GM12865 (cell line): ENCODE measurements at places on chromosomes 2 and 18.
A peak's percentile ranks its signal among the peaks of the same experiment; 100 is the strongest.

DNA sequence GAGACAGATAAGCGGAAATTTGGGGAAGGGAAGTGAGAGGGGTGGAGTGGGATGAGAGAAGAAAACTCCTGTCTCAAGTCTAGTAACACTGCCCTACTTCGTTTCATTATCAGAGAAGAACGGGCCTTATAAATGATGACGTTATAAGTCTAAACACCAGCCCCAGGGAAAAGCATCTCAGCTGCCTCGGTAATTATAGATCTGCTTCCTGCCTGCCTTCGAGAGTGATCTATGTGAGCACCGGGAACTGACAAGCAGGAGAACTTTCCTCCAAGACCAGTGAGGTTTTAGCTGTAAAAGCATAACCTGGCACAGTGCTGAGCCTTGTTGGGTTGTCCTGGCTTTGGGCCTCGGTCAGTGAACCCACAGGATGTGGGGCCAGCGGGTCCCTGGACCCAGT is 227.9 kb upstream of the SIX2 start:
- DNase-seq = no peak

DNA sequence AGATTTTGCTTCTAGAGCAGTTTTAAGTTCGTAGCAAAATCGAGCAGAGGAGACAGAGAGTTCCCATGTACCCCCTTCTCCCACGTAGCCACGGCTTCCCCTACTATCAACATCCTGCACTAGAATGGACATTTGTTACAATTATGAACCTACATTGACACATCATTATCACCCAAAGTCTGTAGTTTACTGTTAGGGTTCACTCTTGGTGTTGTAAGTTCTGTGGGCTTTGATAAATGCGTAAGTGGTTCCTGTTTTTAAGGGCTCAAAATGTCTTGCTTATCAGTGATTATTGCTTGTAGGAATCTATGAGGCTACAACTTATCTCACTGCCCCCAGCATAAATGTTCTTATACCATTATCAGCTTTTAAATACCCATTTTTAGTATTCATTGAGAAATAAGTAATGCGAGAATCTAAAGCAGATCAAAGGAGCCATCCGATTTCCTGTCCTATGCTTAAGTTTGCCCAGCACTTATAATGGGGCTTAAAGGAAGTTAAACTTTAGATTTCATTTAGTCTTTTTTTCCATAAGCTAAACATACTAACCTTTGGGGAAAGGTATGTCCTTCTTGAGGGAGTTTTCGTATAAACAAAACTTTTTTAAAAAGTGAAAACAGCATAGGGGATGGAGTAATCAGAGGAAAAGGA is 118.7 kb downstream of the HAUS1 start:
- no peak for DNase-seq

GRCh38 chr2:178280244-178280852 is 86.0 kb downstream of the OSBPL6 start:
- DNase-seq = peak; percentile 62

GRCh38 chr2:15899751-15900493 is 40.4 kb upstream of the MYCN start:
- DNase-seq = no peak

DNA sequence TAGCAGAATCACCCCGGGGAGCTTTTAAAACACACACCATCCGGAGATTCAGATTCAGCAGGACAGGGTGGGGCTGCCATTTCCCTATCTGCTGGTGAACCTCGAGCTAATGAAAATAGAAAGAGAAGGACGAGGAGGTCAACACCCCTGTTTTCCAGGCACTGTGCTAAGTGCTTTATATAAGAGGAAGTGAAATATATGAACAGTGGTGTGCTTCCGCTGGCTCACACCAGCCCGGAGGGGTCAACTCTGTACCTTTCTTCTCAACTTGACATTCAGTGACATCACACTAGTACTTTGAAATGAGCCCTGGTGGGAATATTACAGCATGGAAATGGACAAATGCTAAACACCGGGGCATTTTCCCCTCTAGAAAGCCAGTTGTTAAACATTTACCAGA is 108.3 kb upstream of the LTBP1 start:
- no peak for DNase-seq

DNA sequence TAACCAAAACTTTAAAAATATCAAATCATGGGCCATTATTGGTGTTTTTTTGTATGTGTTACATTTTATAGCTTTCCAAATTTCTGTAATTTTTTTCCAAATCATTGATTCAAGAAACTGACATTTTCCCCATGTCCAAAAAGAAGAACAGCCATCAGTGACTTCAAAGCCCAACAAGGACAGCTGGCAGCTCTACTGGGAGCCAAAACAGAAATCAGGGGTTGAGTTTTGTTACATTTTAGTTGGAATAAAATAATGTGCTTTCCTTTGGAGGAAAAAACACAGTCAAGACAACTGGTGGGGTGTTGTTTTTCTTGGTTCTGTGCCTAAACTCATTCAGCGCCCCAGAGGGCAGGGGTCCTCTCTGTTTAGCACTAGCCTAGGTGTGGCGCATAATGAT is 23.8 kb downstream of the AKAIN1 start:
- DNase-seq = no peak

- DNase-seq = no peak
Observed at GRCh38 chr2:170206246-170206645, 28.3 kb downstream of the MYO3B start.

DNA sequence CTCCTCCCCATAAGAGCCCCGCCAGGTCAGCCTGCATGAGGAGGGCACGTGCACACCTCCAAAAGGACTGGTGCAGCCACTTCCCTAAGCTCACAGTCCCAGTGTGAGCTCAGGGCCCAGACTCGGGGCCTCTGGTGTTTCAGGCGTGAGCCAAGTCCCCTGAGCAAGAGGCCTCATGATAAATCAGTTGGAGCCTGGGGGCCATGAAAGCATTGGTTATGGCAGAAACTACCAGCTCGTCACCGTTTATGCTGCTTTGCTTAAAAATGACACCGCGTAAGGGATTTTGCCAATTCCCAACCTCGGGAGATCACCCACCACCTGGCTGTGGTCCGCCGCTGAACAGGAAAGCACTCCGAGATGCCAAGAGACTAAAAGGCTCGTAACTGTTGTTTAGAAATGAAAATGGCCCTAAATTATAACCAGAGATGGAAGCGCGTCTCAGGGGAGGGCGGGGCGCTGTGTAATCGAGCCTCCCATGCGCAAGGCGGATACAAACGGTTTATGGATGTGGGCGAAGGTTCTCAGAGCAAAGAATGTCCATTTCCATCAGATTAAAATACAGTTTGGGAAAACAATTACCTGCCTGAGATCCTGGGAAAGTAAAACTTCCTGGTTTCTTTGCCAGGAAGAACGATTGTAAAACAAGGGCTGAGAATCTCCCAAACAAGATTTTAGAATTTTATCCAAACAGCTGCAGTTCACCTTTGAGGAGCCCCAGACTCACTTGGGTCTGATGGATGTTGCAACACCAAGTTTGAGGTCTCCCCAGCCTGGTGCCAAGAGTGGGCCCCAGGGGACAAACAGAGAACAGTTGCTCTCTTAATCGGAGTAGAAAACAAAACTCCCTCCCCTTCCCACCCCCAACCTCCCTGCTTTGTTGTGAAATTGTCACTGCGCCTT is 141.4 kb downstream of the BCL2 start:
- DNase-seq = peak; percentile 64

DNA sequence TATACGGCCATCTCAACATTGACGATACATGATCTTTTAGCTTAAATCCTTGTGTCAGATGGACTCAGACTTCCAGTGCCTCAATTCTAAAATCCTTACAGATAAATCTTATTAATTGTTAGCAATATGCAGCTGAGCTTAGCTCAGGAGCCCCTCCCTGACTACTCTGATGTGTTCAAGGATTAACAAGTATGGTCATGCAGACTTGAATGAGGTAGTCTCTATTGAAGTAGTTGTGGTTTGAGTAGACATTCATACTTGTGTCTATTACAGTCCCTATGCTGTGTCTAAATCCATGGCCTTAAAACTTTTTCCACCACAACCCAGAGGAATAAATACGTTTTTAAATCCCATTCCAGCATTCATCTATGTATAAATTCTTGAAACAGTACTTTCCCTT is 119.5 kb downstream of the NUP35 start:
- no peak for DNase-seq

GRCh38 chr2:9638532-9638931 is 7.7 kb upstream of the YWHAQ start:
- DNase-seq = no peak

- no peak for DNase-seq
Observed at GRCh38 chr2:225354281-225354774, 45.2 kb upstream of the NYAP2 start.

DNA sequence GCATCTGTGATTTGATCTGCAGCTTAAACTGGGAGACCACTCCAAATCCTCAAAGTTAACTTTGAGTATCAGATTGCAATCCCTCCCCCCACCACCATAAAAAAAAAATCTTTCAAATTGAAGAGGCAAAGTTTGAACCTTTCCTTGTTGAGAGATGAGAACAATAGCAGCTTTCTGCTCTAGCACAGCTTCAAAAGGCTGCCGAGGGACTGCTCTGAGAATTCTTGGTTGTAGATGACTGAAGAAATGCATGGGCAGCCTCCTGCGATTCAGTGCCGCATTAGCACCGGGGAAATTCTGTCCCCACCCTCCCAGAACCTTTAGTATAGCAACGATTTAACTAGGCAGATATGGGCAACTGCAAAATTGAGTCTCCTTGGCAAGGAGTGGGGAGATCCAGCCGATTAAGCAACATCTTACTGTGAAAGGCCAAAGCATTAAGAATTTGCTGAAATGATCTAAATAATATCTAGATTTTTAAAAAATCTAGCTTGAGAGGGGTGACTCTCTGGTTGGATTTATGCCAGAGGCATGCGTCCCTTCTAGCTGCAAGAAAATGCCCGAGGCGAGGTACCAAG is 3.9 kb upstream of the SP5 start:
- no peak for DNase-seq
